ENCODE measurements at places on chromosomes 5 and 9.

GRCh38 chr5:168878135-168878745 lies 299.1 kb upstream of the PANK3 start:
- no peak for DNase-seq

DNA sequence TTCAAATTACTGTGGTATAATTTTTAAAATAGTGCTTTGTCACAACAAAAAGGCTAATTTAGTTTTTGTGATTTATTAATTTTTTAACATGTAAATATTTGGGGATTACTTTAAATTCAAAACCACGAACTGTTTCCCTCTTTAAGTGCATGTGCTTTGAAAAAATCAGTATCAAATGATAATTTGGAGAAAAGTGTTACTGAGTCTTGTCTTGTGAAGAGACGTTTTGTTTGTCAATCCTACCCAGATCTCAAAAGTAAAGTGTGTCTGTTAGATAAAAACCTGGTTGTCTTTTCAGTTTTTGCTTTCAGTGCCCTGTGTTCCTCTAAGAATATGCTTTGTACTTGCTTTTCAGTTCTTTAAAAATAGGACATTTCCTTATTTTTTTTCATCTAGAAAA lies 7.7 kb downstream of the ZSWIM6 start:
- DNase-seq: no peak

GRCh38 chr9:5043381-5043780 lies 58.3 kb downstream of the JAK2 start:
- DNase-seq: peak; percentile 30

DNA sequence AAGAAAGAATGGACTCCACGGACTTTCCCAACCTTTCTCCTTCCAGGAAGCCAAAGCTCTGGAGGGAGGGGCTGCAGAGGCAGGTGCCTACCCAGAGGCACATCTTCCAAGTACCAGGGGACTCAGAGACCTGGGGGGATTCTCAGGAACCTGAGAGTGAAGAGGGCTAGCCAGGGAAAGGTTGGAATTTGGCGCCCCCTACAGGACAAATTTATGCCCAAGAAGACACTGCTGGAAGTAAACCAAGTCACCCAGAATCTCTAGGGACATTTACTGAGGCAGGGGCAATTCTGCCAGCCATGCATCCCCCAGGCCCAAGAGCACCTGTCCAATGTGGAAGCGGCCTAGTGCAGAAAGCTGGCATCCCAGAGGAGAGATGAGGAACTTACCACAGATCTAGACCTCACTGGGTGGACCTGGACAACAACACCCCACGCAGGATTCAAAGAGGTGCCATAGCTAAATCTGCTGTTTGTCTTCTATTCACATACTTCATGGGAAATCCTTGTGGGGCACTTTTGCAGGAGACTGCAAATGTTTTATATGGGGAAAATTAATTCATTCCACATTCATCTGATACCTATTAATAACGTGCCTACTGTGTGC lies 25.9 kb upstream of the IDNK start:
- peak; percentile 38 for DNase-seq

- DNase-seq: no peak
Measured at GRCh38 chr5:157263496-157264090, 2.3 kb upstream of the CYFIP2 start.

DNA sequence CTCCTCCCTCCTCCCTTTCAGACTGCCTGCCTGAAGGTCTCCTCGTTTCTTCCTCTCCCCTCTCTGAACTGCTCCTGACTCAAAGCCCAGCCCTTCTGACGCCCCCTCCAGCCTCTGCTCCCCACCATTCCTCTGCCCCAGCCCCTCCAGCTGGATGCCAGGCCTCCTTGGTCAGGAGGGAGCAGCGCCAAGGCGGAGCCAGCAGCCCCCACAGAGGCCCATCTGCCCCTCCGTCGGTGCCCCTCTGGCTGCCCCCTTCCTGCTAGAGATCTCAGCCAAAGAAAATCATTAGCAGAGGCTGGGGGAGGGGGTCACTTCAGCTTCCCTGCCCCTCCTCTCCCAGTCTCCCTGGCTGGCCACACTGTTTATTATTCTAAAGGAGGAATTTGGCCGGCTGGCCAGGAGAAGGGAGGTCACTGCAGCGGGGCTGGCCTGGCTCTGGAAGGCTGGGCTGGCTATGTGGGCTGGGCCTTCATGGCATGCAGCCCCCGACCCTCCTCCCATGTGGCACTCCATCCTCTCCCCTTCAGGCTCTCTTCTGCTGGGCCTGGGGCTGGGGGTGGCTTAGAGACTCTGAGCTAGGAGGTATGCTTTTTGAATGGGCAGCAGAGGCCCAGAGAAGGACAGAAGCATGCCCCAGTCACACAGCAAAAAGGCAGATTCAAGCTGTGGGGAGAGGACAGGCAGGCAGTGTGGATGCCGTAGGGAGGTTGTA lies 16.9 kb downstream of the PDGFRB start:
- DNase-seq: peak; percentile 94

DNA sequence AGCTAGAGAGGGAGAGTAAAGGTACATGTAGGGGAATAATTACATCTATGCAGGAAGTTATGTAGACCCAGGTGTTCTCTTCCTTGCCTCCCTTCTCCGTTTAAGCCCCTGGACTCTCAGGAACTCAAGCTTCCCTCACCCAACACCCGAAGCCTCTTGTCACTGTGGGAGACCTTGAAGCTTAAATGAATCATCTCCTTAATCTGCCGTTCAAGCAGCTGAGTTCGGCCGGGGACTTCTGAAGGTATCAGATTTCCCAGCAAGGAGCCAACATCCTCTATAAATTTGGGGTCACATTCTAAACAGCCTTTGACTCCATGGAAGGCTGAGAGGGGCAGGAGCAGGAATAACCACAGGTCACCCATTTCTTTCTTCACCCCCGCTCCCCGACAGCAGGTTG lies 412 bp downstream of the IZUMO3 start:
- DNase-seq: no peak

- no peak for DNase-seq
Measured at GRCh38 chr5:31479706-31480105, 52.2 kb downstream of the DROSHA start.

GRCh38 chr9:35658968-35659220 lies 802 bp downstream of the CCDC107 start:
- DNase-seq: peak; percentile 61

- DNase-seq: no peak
Measured at GRCh38 chr9:124088476-124088837, 76.9 kb downstream of the LHX2 start.

GRCh38 chr5:167900340-167900935 lies 391.0 kb upstream of the WWC1 start:
- no peak for DNase-seq

GRCh38 chr9:87138128-87139040 lies 191.1 kb upstream of the GAS1 start:
- no peak for DNase-seq

- DNase-seq: peak; percentile 64
Measured at GRCh38 chr5:124744170-124744971, 2.1 kb downstream of the ZNF608 start.

- DNase-seq: peak; percentile 27
Measured at GRCh38 chr9:35651956-35652828, 1.5 kb upstream of the SIT1 start.

DNA sequence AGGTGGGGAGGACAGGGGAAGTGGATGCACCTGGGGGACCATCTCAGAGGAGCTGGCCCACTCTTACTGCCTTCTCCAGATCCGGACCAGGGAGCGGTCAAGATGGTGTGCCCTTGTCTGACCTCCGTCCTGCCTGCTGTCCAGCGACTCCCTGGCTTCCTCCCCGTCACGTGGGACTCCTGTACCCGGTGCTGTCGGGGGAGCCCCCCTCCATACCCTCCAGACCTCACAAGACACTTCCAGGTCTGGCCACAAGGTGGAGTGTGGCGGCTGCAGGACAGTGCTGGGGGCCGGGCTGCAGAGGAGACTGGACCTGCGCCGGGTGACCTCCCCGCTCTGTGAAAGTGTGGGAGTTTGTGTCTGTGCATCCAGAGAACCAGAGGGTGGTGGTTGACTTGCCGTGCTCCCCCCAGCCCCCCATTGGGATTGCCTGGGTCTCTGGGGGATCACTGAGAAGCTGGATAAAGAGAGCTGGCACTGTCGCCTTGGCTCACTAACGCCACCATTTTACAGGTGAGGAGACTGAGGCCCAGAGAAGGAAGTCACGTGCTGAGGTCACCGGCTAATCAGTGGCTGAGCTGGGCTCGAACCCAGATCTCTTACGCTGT lies 1.9 kb upstream of the CRB2 start:
- peak; percentile 58 for DNase-seq

DNA sequence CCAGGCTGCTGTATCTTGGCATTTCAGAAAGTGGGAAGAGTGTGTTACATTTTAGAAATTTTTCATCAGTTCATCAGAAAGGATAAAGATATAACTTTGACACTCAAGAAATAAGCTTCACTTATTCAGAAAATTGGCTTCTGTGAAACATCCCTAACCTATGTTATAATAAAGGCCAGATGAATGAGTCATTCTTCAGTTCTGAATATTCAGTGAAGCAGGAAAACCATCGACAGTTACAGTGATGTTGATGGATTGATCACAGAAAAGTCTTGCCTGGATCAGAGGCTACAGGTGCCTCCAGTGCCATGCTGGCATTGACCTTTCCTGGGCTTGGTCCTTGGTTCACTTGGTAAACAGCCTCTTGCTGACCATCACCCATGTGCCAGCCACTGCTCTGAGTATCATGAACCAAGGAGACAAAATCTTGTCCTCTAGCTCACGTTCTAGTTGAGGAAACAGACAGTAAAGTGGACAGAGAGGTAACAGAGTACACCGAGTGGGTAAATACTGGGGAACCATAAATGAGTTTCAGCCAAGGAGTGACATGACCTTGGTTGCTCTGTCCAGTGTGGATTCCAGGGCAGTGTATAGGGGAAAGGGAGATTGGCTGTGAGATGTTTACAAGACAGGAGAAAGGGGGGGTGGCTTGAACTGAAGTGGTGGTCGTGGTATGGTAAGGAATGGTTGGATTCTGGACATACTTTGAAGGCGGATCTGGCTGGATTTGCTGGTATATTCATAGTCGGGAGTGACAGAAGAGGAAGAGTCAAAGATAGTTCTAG lies 98.6 kb downstream of the AMBP start:
- DNase-seq: peak; percentile 58

- peak; percentile 86 for DNase-seq
Measured at GRCh38 chr5:150488519-150489359, 19.2 kb upstream of the NDST1 start.

DNA sequence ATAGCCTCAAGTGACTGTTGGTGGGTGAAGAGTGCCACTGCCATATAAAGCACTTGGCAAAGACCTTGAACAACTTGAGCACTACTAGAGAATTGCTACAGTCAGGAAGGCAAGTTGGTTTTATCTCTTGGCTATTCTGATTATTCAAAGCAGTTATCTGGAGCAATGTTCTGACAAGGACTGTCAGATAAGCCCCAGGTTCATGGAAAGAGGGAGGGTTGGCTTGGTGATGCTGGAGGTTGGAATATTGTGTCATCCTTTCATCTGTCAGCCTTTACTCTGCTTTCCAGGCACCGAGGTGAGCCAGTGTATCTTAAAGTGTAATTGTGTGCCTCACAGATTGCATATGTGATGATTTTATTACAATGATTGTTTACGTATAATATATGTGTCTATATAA lies 548.4 kb upstream of the ZNF608 start:
- no peak for DNase-seq

Measured in fibroblast of skin of scalp (primary cell).